Aortic smooth muscle cell (primary cell): ENCODE measurements at places on chromosomes 6 and 20. TPM values are rescaled to one million over a fixed set of nuclear protein-coding genes. Genes with fewer than 3 reads are reported as not detected.

IYD gene
- total RNA-seq, result under 0.01 TPM in 1 of 2 replicates, not detected in the other

EGFL8 gene
- total RNA-seq, result 1.2 TPM in 2 replicates

SLA2 gene
- not detected in 2 replicates for total RNA-seq

TMEM200A gene
- total RNA-seq, result 71.9 and 102 TPM in 2 replicates

PXMP4 gene
- 6.9 and 7.0 TPM in 2 replicates for total RNA-seq

KCNK16 gene
- total RNA-seq, result not detected in 2 replicates

RSPH3 gene
- total RNA-seq, result 3.8 and 4.3 TPM in 2 replicates

COL20A1 gene
- not detected in 2 replicates for total RNA-seq

MEP1A gene
- total RNA-seq, result not detected in 2 replicates

RIPPLY2 gene
- total RNA-seq, result not detected in 2 replicates

MUC22 gene
- total RNA-seq, result not detected in 2 replicates

FILIP1 gene
- 5.2 and 7.3 TPM in 2 replicates for total RNA-seq
